ENCODE measurements at places on chromosomes 2 and 18. TPM values are rescaled to one million over a fixed set of nuclear protein-coding genes. Genes with fewer than 3 reads are reported as not detected.

GRCh38 chr18:42155024-42155423 lies 200.0 kb downstream of the PIK3C3 start:
- DNase-seq, result no peak

- DNase-seq, result no peak
Measured at GRCh38 chr18:73296686-73297085, 428.9 kb upstream of the NETO1 start.

GRCh38 chr2:222613715-222614331 lies 42.1 kb downstream of the FARSB start:
- DNase-seq, result peak; percentile 8

GRCh38 chr2:165970663-165971062 lies 17.1 kb upstream of the TTC21B start:
- DNase-seq, result no peak

- DNase-seq, result no peak
Measured at GRCh38 chr2:203820969-203821368, 46.6 kb upstream of the CTLA4 start.

DNA sequence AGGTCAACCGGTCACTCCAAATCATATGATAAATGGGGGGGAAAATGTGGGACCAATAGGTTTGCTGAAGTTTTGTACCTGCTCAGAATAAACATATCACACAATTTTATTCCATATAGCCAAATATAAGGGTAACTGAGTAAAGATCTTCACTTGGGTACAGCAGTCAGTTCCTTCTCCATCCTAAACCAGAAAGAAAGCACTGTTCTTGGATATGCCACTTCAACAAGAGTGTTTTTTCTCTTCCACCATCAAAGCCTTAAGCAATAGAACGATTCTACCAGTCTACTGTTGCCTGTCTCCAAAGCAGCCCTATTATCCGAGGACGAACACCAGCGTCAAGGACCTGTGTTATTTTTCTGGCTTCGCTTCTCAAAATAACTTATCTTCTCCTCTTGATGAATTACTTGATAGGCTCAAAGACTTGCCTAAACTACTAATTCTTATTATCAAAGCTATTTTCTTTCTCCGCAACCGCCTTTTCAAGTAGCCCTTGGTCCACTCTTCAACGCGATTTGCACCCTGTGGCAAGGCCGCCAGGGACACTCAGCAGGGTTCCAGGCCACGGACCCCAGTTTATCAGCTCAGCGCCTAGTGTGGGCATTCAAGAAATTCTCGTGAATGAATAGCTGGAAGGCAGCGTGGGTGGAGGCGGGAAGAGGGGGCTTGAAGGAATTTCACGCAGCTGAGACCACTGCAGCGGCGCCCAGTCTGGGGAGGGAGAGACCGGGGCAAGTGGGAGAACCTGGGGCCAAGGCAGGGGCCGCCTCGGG lies 646 bp downstream of the ALS2 start:
- no peak for DNase-seq

DNA sequence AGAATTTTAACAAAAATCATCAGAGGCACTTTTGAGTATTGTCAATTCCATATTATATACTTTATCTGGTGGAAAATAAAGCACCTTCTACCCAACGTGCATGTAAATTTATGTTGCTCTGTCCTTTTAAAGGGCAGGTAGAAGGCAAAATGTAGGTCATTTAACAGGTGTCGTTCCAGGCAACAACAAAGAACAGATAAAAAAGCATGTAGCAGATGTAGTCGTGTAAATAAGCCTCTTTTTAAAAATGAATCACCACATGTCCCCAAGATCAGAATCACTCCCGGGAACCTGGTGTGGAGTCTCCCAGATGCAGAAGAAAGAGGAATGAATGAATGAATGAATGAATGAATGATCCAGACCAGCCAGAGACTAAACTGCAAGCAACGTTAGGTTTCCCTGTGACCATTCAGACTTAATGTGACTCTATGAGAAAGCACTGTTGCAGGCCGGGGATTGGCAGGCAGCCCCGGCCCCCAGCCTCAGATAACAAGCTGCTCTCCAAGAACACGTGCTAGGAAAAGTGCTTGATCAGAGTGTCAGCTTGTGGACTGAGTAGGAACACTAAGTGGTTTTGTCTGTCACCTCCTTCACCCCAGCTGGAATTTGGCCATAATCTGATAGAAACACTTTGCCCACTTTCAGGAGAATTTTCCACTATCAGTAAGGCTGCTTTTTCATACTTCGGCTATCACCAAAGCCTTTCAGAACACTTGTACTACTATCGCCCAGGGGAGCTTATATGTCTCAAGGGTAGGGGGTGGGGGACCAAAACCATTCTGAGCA lies 100.6 kb downstream of the CDK15 start:
- no peak for DNase-seq

GRCh38 chr18:12113999-12114646 lies 20.5 kb downstream of the ANKRD62 start:
- no peak for DNase-seq

GRCh38 chr2:36824273-36824672 lies 127.8 kb downstream of the VIT start:
- no peak for DNase-seq

- DNase-seq, result no peak
Measured at GRCh38 chr2:64932371-64933216, 56.6 kb upstream of the SLC1A4 start.

DNA sequence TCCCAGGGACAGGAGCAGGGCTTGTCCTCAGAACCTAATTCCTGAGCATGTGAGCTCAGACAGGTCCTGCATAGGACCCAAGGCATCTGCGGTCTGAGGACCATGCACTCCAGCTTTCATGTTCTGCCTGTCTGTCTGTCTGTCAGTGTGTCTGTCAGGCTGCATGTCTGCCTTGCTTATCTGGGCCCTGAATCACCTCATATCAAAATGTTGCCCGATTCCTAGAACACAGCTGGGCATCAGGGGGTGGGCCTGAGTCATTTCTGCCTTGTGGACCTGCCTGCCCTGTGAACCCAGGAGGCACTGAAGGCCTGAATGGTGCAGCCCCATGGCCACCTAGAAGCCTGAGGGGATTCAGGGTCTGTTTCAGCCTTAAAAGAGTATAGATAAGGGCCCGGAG lies 22.1 kb downstream of the INHBB start:
- no peak for DNase-seq

GRCh38 chr2:80482276-80482675 lies 177.7 kb upstream of the LRRTM1 start:
- no peak for DNase-seq

DNA sequence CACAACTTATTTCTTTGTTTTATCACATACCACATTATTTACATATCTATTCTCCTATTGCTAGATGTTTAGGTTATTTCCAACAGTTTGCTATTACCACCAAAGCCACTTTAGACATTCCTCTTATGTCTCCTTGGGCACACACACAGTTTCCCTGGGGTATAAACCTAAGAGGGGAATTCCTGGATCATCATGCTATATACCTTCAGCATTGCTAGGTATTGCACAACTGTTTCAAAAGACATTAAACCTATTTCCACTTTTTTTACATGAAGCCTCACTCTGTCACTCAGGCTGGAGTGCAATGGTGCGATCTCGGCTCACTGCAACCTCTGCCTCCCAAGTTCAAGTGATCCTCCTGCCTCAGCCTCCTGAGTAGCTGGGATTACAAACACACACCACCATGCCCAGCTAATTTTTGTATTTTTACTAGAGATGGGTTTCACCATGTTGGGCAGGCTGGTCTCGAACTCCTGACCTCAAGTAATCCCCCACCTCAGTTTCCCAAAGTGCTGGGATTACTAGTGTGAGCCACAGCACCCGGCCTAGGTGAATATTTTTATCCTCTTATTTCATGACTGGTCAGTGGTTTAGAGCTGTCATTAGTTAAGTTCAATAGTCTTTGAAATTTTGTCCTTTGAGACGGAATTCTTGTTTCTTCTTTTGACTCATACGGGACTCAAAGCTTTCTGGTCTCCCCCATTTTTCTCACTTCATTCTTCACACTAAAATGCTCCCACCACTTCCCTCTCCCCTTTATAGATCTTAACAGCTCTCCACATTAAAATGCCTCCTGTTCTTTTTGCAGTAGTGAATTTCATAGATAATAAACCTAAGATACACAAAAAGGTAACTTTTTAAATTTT lies 30.3 kb downstream of the SULT1C4 start:
- DNase-seq, result no peak

DNA sequence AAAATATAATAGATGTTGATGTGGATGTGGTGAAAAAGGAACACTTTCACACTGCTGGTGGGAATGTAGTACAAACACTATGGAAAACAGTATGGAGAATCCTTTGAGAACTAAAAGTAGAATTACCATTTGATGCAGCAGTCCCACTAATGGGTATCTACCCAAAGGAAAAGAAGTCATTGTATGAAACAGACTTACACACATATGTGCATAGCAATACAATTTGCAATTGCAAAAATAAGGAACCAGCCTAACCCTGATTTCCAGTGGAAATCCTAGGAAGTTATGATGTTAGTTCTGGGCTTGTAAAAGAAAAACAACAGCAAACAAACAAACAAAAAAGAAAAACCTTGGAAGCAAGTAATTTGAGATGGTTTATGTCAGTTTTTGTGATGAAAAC lies 28.6 kb upstream of the CLASP1 start:
- DNase-seq, result no peak

DNA sequence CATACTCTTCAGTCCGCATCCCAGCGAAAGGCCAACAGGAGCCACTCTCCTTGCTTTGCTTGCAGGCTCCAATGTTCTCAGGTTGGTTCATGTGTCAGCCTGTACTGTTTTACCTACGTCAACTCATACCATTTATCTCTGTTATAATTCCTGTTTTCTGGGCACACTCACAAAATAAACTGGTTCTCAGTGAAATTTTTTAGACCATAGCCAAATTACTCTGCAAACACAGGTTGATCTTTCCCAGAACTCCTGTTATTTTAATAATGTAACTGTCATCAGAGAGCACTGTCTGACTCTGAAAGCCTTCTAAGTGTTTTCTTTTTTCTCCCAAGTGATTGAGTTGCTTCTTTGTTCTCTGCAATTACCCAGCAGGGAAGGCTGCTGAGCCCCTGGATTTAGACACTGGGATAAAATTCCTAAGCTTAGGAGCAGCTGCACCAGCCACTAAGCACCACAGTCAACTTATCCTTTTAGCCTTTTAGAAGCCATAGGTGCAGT lies 111.6 kb upstream of the PIEZO2 start:
- DNase-seq, result no peak

- DNase-seq, result no peak
Measured at GRCh38 chr2:199282309-199282708, 175.4 kb downstream of the SATB2 start.

- no peak for DNase-seq
Measured at GRCh38 chr18:11271954-11272353, 122.6 kb upstream of the PIEZO2 start.

The EML6 gene
- total RNA-seq, result 8.1 TPM

The FEV gene
- not detected for total RNA-seq

The EPG5 gene
- 15.4 TPM for total RNA-seq

The OSR1 gene
- 0.45 TPM for total RNA-seq

The ACVR1C gene
- total RNA-seq, result 0.09 TPM

The TCF23 gene
- total RNA-seq, result not detected

The EPHA4 gene
- total RNA-seq, result 108 TPM

The UGT1A5 gene
- total RNA-seq, result not detected

The SMPD4 gene
- total RNA-seq, result 91.7 TPM

The GCG gene
- total RNA-seq, result 0.27 TPM

The MAB21L4 gene
- total RNA-seq, result not detected

The LRRTM1 gene
- 1.5 TPM for total RNA-seq

The TNFAIP6 gene
- total RNA-seq, result 0.75 TPM

The HES6 gene
- total RNA-seq, result 152 TPM

The KCNE4 gene
- total RNA-seq, result not detected

The LINC00305 gene
- not detected for total RNA-seq

Data from neural crest cell (in vitro differentiated cells).